Upper lobe of left lung (tissue), 6 donors: ENCODE measurements at places on chromosomes 5 and 9.

DNA sequence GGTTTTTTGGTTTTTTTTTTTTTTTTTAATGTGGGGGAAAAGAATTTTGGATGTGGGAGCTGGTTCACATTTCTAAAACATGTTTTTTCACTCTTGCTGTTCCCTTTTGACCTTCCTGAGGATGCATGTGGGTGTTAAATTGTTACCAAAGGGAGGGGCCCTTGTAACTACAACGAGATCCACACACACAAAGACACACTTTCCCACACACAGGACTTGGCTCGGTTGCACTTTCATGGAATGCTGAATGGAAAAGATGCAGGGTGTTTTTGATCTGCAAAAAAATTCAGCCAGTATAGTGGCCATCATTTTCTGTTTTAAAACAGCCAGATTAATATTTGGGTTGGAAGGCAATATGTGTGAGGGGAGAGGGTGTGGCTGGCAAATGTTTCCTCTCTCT is 576.9 kb downstream of the EBF1 start:
- DNase-seq: no peak

DNA sequence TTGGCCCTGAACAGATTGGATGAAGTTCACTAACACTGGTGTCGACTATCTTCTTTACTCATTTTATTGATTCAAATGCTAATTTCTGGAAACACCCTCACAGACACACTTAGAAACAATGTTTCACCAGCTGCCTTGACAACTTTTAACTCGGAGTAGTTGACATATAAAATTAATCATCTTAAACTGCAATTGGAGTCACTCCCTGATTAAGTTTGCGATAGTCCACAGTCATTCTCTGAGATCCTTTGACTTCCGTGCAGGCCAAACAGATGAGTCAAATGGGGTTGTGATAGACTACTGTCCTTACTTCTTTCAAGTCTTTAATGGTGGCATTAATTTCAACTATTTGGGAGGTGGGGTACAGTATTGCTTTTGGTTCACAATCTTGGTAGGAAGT is 114.4 kb upstream of the PCSK1 start:
- no peak for DNase-seq

DNA sequence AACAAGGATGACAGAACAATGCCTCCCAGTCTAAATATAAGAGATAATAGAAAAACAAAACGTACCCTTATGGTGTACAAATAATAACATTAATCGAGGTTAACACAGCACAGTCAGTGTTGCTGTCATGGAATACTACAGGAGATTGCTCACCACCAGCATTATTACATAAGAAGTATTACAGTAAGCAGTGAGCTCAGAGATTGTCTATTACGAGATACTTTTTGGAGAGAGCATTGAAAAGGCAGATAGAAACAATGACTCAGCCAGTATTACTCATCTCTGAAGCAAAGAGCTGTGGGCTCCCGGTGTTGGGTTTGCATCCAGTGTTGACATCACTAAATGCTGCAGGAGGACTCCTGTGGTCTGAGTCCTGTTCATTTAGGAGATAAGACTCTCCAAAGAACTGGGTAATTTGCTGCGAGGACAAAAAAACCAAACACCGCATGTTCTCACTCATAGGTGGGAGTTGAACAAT is 191.9 kb upstream of the SEMA6A start:
- no peak for DNase-seq

GRCh38 chr9:114366334-114367128 is 21.3 kb downstream of the AKNA start:
- DNase-seq: no peak

DNA sequence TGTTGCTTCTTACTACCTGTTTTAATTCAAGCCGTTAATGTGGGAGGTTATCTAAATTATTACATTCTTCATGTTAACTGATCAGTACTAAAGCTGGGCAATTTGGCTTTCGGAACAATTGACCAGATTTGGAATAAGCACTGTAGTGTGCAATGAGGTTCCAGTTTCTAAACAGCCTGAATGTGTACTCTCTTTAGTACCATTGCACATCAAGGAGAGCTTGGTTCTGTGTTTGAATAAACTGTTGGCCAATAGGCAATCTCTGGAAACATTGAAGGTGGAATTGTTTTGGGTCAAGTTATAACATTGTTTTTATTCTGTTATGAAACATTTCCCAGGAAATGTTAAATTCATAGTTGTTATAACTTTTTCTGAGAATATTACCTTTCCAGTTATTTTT is 105.2 kb downstream of the PBX3 start:
- DNase-seq: no peak

- DNase-seq: no peak
Measured at GRCh38 chr5:140678993-140679392, 5.6 kb upstream of the DND1 start.

- no peak for DNase-seq
Measured at GRCh38 chr9:3553076-3553765, 27.4 kb upstream of the RFX3 start.

DNA sequence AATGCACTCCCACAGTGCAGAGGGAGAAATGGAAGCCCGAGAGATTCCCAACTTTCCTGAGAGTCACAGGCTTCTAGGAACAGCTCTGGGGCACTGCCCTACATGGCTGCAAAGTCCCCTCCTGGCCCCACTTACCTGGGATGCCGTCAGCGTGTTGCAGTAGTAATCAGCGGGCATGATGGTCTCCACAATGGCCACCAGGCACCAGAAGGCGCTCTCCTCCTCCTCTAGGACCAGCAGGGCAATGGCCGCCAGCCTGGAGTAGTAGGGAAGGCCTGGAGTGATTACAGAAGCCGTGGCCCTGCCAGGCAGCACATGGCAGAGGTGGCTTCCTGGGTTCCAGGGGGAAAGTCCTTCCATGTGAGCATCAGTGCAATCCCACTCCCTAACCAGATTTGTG is 10.7 kb upstream of the CORO2A start:
- DNase-seq: no peak

- DNase-seq: no peak
Measured at GRCh38 chr5:137572042-137572695, 73.0 kb upstream of the SPOCK1 start.

DNA sequence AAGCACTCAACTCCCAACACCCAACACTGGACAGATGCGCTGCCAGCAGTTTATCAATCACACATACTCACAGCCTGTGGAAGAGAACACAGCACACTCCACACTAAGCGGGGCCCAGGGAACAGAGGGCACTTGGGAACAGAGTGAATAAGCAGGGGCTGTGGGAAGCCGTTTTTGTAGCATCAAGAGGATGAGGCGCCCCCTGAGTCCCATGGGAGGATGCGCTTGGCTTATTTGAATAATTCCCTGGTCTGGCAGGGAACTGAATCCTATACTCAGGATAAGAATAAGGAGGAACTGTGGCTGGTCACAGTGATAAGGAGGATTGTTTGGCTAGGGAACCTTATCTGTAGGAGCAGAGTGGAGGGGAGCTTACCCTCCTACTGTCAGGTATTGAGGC is 96.1 kb upstream of the DNAH5 start:
- DNase-seq: no peak
